ENCODE measurements at places on chromosomes 1 and 21. TPM values are rescaled to one million over a fixed set of nuclear protein-coding genes. Genes with fewer than 3 reads are reported as not detected.

- no peak for DNase-seq
Measured at GRCh38 chr1:20666804-20667203, 5.6 kb upstream of the DDOST start.

- no peak for DNase-seq
Measured at GRCh38 chr1:95371666-95372282, 137.8 kb downstream of the RWDD3 start.

DNA sequence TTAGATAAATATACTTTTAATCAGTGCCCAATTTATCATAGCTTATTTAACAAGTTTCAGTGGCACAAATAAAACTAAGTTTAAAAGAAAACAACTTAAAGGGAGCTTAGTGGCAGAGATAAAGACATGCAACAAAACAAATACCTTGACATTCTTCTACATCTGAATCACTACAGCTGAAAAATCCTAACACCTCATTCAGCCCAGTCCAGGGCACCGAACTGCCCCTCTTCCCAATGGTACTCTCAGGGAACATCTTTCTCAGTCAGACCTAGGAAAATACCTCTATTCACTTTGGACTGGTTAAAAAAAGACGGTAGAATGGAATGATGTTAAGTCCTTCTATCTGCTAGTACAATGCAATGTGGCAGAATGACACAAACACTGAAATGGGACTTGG lies 8.3 kb downstream of the OTUD7B start:
- no peak for DNase-seq

- DNase-seq = no peak
Measured at GRCh38 chr1:21608798-21609197, 60.4 kb downstream of the RAP1GAP start.

Gene KMO
- total RNA-seq = 0.83 TPM

- DNase-seq = no peak
Measured at GRCh38 chr1:87899017-87899416, 570.3 kb downstream of the LMO4 start.

Gene ATG4C
- total RNA-seq = 12.9 TPM

Gene RAB42
- total RNA-seq = 1.8 TPM

GRCh38 chr1:211830055-211830327 lies 572 bp downstream of the LPGAT1 start:
- DNase-seq = no peak

Gene ST6GALNAC3
- 5.9 TPM for total RNA-seq

Gene C1QA
- 164 TPM for total RNA-seq

Gene CASQ1
- total RNA-seq = 0.37 TPM

Gene FAM163A
- total RNA-seq = 5.1 TPM

DNA sequence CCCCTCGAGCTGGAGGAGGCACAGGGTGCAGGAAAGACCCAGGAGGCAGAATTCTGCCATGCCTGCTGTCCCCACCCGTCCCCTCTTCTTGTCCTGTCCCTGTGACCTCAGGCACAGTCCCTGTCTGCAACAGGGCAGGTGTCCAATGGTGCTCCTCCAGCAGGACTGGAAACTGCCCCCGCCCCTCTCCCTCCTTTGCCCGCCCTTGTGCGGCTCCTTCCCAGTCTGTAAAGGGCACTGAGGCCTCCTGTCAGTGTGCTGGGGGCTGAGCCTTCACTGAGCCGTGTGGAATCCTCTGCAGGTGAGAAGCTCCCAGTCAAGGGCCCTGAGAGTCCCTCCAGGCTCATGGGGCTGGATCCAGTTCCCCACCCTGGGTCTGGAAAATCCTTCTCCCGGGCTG lies 28.9 kb downstream of the PRDM16 start:
- no peak for DNase-seq

Gene SFN
- total RNA-seq = 37.1 TPM

Gene NID1
- 89.4 TPM for total RNA-seq

Gene ADPRS
- total RNA-seq = 28.9 TPM

DNA sequence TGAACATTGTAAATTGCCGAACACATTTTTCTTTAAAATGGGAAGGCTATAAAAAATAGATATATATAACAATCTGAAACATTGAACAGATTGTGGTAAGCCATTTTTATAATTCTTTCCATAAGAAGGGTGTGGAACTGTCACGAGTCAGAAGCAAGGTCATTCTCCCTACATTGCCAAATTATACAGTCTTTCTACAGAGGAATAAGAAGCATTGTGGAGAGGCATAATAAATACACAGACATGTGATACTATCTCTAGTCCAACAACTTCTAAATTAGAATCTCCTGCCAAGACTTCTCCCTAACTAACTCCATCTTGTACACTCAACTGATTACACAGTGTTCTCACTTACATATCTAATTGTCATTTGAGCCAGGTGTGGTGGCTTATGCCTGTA lies 227.9 kb downstream of the CENPF start:
- DNase-seq = no peak

DNA sequence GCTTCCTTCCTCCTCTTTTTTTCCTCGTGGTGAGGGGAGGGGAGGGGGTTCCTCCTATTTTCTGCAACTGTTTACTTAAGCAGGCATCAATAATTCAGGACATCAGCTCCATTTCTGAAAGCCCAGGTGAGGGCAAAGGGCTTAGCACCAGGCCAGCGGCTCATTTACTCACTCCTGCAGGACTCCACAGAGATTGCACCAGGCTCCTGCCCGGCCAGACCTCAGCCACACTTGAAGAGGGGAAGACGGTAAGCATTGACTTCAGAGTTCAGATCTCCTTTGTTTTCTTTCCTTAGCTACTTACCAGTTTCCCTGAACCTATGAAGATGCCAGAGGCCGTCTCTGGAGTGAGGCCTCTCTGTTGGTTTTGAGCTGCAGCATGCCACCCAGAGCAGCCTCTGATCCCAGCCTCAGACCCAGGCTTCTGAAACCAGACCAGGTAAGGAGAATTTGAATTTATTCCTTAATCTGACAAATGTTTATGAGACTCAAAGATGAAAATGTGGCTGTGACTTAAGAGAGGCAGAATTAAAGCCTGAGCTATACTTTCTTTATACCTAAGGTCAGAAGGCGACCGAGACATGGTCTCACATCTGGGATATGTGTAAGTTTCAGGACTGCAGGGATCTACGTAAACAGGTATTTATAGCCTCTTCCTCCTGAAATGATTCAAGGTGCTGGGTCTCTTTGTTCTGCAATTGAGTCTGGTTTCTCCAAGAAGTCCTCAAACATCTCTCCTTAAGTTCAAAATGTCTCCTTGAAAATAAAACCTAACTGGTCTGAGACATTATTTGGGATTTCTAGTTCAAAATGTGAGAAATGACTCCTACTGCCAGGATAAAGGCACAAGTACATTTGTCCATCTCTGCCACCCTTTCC lies 272.5 kb upstream of the RUNX1 start:
- no peak for DNase-seq

Gene IGSF3
- 21.6 TPM for total RNA-seq

Gene BARHL2
- total RNA-seq = not detected

DNA sequence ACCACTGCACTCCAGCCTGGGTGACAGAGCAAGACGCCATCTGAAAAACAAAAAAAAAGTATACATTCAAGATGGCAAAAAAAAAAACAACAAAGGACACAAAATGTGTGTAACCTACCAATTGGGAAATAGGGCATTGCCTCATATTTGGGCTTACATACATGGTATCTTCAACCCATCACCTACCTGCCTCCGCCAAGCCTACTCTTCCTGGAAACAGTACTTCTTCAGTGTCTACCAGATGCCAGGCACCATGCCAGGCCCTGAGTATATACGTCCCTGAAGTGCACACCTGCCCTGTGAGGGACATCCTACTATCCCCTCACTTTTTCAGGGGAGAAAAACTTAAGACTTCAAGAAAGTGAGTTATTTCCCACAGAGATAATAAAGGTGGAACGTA lies 160.2 kb downstream of the TOMM20 start:
- no peak for DNase-seq

DNA sequence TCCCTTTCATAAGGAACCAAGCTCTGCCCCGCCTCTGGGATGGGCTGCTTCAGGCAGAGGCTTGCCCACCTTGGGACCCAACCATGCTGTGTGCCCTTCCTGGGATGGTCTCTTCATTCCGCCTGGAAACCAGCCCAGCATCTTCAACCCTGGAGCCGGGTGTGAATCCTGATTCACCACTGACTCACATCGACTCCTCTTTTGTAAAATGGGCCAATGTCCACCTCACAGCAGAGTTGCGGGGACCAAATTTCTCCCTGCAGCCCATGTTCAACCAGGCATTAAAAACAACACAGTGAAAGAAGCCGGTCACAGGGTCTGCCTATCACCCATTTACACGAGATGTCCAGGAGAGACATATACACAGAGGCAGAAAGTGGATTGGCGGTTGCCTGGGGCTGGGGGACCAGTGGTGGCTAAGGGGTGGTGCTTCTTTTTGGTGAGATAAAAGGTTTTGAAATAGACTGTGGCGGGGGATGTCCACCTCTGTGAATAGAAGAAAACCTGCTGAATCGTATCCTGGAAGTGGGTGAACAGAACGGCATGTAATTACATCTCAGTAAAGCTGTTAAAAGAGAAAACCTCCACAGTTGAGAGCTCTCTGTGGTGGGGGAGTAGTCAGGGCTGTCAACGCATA lies 6.9 kb upstream of the GPR153 start:
- DNase-seq = no peak

Gene PGBD5
- 3.5 TPM for total RNA-seq

DNA sequence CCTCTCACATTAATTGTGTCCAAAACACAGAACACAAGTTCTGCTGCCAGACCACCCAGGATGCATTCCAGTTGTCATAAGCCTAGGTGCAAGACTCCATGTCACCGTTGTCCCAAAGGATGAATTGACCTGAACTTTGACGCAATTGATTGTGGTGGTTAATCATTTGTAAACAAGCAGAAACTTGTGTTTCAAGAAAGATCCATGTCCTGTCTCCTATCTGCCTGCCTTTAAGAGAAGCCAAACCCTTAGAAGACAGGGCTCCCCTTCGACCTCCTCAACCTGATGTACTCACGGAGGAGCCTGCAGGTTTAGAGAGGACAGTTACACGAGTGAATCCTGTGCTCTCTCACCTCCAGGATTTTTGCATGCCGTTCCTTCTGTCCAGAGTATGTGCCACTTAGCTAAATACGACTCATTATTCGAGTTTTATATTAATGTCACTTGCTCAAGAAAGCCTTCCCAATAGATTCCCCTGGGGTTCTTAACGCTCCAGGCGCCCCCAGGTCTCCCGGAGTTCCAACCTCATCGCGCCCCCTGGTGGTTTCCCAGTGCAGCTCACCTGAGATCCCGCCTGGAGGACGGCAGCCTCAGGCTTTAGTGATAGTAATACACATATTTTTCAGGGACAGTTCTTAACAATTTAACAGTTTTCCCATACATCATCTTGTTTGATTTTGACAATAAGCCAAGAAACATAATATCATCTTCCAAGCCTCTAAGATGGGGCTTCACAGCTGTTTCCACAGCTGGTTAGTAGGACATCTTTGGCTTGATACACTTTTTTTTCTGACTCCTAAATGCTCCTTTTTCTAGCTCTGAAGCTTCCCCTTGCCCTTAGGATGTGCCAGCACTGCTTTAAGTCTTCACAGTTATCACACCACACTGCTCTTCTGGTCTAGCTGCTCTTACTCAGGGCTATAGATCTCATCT lies 2.4 kb upstream of the C8B start:
- peak; percentile 29 for DNase-seq

- no peak for DNase-seq
Measured at GRCh38 chr1:31326461-31326860, 29.6 kb downstream of the ZCCHC17 start.

GRCh38 chr1:64116537-64116936 lies 86.9 kb upstream of the UBE2U start:
- no peak for DNase-seq

Gene CD1B
- not detected for total RNA-seq

Gene OR6N1
- not detected for total RNA-seq

DNA sequence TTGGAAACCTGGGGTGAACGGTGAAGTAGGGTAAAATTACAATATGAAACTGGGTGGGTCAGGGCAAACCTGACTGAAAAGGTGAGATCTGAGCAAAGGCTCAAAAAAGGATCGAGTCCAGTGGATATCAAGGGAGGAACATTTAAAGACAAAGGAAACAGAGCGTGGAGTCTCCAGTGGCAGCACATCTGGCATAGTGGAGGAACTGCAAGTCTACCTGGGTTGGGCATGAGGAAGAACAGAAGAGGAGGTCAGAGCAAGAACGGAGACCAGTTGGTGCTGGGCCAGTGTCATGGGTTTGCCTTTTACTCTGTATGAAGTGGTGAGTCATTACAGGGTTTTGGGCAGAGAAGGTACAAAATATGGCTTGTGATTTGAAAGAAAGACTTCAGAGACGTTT lies 163.7 kb downstream of the NTPCR start:
- no peak for DNase-seq

Gene SHE
- 6.2 TPM for total RNA-seq

DNA sequence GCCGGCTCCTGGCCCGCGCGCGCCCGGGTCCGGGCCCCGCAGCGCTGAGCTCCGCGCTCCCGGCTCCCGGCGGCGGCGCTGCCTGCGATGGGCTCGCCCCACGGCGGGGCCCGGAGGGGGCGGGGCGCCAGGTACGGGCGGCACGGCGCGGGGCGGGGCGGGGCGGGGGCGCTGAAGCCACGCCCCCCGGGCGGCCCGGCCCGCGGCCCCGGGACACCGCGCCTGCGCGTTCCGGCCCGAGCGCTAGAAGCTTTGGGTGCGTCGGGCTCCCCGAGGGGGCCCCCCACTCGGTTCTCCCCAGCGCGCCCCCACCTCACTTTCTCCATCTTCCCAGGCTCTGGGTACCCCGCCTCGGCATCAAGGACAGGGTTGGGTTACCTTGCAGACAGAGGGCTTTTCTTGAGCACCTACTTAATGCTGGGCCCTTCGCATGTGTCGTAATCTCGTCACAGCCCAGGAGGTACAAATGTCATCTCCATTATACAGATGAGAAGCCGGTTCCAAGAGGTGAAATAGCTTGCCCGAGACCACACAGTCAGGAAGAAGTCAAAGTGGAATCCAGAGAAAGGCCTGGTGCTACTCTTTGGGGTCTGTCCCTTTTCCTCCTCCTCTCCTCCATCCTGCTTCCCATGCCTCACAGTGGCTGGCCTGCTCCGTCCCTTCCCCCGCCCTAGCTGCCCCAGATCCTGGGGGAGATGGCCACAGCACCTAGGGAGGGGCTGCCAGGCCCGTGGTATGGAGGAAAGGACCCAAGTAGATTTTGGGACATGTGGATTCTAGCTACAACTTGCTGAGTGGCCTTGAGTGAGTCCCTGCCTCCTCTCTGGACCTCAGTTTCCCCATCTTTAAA lies 46.5 kb downstream of the RAP1GAP start:
- DNase-seq = peak; percentile 46

GRCh38 chr1:155326631-155327037 lies 5.9 kb downstream of the RUSC1 start:
- DNase-seq = no peak

Measured in mucosa of gallbladder (tissue), 1 donor.